ENCODE measurements at places on chromosomes 5 and 9.

GRCh38 chr9:20200991-20201431 lies 412.2 kb upstream of the SLC24A2 start:
- no peak for DNase-seq

DNA sequence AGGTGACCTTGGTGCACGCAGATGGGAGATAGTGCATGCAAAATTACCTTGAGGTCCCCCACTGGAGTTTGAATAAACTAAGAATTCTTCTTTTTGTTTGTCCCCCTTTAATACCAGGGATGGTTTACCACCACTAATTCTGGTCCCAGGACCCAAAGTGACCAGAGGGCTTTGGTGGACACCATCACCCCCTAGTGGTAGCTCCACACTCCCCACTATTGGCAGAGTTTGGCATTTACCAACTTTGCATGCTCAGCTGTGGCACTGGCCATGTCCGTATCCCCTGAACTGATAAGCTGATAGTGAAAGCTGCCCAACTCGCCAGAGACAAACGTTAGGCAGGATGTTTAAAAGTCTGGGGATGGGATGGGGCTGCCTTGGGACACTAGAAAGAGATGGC lies 3.3 kb downstream of the ASTN2 start:
- no peak for DNase-seq

- no peak for DNase-seq
These were observed 82.6 kb upstream of the FST start for GRCh38 chr5:53397845-53398244.

DNA sequence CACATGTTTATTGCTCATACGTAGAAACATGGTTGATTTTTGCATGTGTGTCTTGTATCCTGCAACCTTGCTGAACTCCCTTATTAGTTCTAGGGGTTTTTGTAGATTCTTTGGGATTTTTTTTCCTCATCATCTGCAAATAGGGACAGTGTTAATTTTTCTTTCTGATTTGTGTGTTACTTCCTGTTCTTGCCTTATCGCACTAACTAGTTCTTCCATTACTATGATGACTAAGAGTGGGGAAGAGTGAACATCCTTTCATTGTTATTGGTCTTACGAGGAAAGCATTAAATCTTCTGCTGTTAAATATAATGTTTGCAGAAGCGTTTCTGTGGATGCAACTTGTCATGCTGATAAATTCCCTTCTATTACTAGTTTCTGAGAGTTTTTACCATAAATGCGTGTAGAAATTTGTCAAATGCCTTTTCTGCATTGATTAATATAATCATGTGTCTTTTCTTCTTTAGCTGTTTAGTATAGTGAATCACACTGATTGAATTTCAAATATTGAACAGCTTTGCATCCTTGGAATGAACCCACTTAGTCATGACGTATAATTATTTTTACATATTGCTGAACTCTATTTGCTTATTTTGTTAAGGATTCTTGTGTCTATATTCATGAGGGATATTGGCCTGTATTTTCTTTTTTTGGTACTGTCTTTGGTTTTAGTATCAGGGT lies 32.1 kb upstream of the RNF130 start:
- DNase-seq: no peak

DNA sequence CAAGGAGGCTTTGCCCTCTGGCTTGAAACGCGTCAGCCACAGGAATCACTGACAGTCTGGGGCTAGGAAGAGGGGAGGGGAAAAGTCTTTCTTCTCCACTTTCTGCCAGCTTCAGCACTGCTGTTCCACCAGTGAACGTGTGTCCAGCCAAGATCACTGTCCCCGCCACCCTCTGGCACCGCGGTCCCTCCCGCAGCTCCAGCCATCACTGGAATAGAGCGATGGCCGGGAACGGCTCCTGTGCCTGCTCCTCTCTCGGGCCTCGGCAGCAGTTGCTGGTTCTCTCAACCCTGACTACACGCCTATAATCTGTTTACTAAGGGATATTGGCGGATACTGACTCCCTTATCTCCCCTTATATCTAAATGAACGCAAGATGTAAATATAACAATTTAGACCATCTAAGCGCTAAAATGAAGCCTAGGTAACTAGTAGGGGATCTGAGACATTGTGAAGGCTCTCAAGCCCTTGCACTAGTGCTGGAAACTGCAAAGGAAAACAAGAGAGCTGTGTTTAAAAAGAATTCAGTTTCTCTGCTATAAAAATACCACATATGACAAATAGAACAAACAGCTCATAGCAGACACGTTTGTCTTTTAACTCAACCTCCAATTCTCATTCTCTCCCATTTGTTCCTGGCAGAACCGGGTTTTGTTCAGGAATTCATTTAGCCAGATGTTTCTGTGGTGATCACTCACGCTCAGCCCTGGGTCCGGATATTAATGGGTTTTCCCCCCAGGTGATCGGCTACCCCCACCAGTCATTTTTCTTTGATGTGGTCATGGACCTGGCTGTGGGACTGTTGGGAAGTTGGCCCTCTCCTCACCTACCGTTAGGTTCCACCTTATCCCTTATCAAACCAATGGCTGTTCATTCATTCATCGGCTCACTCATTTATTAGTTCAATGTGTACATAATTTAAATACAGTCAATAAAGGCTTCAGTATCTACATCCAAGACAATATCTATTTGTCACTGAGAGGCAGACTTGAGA lies 149.8 kb downstream of the MED10 start:
- no peak for DNase-seq
